ENCODE measurements at places on chromosomes 5 and 9.
A peak's percentile ranks its signal among the peaks of the same experiment; 100 is the strongest.

- peak; percentile 93 for DNase-seq
These were observed 102.3 kb upstream of the GRIN3A start for GRCh38 chr9:101840694-101841188.

DNA sequence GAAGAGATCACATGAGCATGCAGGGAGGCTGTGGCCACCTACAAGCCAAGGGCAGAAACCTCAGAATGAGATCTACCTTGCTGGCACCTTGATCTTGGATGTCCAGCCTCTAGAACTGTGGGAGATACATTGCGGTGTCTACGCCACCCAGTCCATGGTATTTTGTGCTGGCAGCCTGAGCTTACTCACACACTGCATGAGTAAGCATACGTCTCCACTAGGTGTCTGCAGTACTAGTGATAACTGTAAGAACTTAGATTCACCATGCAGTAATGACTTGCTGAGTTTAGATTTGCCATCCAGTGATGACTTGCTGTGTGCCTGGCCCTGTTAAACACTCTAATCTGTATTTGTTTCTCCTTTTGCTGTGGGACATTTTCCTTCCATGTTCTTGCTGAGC lies 417.7 kb downstream of the GADD45G start:
- DNase-seq: no peak

- no peak for DNase-seq
These were observed 128.9 kb downstream of the ERCC6L2 start for GRCh38 chr9:96004379-96004778.

DNA sequence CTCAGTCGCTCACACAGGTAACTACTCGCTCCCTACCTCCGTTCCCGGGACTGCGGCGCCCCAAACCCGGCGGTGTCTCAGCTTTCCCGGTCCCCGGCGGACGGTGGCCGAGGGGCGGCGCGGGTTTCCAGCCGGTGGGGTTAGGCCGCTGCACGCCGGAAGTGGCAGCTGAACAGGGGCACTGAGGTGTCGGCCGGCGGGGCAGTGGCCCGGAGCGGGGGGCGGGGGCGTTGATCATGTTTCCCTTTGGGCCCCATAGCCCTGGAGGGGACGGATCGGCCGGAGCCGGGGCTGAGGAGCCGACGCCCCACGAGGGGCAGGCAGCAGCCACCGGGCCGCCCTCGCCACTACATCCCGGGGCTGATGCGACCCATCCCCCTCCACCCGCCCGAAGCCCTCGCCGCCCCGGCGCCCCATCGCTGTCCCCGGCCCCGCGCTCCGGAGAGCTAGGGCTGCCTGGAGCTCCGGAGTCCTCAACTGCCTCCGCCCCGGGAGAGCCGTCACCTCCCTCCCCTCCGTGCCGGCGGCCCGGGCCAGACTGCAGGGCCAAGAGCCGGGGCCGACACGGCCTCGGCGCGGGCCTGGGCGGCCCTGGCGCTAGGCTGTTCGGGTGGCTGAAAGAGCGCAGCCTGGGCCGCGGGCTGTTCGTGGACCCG lies at the start of gene DCAF10:
DCAF10 (plus strand) TSS at position 167 of the 656 bp plus-strand sequence; CDS start at position 237, 70 bp downstream.
- DNase-seq: peak; percentile 72

DNA sequence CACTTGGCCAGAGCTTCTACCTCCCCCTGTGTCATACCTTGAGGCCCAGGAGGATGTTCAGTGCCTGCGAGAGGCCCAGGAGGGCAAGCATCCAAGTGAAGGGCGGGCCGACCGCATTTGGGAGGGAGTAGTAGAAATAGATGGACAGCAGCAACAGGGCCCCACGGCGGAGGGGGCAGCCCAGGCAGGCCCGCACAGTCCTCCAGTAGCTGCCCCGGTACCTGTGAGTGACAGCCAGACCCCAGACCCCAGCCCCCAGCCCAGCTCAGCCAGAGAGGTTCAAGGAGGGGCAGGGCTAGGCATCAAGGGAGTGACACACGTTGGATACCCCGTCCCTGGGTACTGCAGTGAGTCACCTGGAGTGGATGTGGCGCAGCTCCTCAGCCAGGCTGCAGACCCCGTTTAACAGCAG lies 1.4 kb downstream of the STING1 start:
- DNase-seq: no peak

DNA sequence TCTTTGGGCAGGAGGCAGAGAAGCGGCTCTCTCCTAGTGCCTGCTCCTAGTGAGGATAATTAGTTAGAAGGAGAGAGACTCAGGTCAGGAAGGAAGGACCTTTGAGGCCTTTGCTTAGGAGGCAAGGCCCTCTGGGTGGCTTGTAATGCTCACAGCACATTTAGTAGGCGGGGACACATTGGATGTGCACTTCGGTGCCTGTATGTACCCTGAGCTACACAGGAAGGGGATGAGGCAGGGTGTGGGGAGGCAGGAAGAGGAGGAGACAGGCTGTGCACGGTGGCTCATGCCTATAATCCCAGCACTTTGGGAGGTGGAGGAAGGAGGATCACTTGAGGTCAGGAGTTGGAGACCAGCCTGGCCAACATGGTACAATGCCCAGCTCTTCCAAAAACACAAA lies 7.2 kb upstream of the LCN2 start:
- DNase-seq: no peak

- no peak for DNase-seq
These were observed 43.2 kb downstream of the GARNL3 start for GRCh38 chr9:127307802-127308201.

DNA sequence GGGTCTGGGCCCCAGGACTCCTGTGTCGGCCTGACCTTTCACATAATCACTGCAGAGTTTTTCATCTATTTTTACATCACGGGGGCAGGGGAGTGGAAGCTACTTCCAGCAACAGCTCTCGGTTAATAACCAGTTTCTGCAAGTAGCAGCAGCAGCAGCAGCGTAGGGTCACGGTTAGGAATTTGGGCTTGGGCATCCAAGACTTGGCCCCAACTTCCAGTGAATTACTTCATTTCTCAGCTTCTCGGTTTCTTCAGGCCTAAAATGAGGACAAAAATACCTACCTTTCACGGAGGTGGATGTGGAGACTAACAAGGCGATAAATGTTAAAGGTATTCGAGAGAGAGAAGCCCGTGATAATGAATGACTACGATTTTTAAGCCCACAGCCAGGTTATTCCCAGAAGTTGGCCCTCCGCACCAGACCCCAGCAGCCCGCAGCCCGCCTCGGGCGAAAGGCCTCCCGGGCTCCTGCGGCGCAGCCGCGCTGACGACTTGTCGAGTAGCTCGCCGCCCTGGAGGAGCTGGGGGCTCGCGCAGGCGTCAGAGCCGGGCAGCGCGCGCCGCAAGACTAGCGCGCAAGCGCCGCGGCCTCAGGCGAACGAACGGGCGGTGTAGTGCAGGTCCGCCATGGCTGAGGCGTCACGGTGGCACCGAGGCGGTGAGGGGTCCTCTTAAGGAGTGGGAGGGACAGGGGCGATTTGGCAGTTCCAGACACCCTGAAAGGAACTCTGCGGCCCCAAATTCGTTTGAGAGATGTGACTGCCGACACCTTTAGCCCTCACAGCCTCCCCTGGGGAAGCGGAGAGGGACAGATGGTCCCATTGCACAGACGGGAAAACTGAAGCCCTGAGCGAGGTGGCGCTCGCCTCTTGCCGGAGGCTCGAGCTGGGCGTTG lies at the start of gene PKD2L2:
PKD2L2 (plus strand) TSS at position 595 of the 897 bp plus-strand sequence; CDS start at position 630, 35 bp downstream.
- DNase-seq: no peak

- no peak for DNase-seq
These were observed 133.3 kb upstream of the HAND1 start for GRCh38 chr5:154611341-154611767.

GRCh38 chr5:144832416-144832815 lies 661.7 kb downstream of the KCTD16 start:
- DNase-seq: no peak

- no peak for DNase-seq
These were observed 738.2 kb downstream of the SEMA5A start for GRCh38 chr5:8807636-8808035.

DNA sequence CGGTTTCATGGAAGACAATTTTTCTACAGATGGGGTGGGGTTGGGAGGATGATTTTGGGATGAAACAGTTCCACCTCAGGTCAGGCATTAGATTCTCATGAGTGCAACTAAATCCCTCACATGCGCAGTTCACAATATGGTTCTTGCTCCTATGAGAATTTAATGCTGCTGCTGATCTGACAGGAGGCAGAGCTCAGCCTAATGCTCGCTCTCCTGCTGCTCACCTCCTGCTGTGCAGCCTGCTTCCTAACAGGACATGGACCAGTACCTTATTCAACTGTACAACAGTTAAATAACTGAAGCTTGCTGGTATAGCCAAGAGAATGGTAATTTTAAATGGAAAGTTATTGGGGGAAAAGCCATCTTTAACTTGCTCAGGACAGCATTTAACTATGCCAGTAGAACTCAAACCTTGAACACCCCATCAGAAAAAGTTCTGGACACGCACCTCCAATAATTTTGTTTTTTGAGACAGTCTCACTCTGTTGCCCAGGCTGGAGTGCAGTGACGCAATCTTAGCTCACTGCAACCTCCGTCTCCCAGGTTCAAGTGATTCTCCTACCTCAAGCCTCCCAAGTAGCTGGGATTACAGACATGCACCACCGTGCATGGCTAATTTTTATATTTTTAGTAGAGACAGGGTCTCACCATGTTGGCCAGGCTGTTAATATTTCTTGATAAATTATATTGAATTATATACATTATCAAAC lies 27.7 kb downstream of the HMGCR start:
- DNase-seq: no peak

DNA sequence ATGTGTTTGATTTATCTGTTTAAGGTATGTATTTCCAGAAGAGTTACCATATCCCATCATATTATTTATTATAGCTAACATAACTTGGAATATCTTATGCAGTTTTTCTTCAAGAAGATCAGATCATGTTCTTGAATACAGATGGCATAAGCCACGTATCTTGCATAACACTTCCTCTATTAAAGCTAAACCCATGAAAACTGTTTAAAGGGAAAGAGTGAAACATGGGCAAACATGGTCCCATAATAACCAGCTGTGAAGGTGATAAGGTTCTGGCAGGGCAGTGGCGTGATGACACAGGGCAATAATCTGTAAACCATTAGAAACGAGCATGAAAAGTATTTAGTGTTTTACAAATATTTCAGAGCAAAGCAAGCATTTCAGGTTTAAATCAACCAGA lies 34.2 kb downstream of the EFNA5 start:
- DNase-seq: no peak
